ENCODE measurements at places on chromosomes 5 and 9.
A peak's percentile ranks its signal among the peaks of the same experiment; 100 is the strongest.

DNA sequence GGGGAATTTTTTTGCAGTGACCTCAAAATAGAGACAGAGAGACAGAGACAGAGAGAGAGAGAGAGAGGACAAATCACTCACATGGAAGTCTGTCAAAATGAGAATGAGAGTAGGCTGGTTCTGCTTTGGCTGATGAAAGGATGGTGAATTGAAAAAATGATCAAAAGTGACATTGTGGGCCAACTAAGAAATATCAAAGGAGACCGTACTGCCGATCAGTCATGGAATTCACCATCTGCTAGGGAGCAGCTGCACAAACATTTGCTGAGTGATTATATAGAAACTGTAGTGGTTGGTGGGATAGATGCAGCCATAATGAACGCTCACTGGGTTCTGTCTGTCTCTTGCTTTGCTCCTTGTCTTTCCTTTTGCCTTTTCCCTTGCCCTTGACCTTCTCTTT is 476.6 kb upstream of the SGCD start:
- peak; percentile 28 for DNase-seq

DNA sequence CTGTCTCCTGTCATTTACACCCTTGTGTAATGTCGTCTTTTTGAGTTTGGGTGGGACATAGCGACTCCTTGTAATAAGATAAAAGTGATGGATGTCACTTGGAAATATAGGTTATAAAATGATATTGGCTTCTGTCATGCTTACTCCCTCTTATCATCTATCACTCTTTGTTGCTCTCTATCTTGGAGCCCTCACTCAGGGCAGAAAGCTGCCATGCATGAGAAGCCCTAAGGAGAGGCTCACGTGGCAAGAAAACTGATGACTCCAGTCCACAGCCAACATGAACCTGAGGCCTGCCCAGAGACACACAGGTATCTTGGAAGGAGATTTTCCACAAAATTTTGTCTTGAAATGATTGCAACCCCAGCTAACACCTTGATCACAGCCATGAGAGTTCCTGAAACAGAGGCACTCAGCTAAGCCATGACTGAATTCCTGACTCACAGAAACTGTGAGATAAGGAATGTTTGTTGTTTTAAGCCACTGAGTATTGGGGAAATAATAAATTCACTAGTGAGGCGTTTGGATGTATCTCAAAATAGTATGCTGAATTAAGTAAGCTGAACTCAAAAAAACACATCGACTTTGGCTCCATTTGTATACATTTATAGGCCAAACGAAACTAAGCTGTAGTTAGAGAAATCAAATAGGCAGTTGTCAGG is 216.7 kb downstream of the CDH18 start:
- no peak for DNase-seq

DNA sequence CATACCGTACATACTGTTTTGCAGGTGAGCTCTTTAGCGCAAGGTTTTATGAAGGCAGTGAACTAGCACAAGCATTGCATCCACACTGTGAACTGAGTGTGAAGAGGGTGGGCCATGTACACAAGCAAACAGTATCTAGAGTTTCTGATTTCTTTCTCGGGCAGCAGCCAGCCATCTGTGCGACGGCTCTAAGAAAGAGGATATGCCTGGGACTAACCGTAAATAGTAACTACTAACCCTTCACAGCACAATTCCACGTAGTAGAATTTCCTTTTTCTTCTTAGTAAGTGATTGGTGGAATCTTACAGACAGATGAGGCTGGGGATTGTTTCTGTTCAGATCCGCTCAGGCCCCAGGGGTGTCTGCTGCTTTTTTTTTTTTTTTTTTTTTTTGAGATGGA is 89.0 kb downstream of the DRD1 start:
- peak; percentile 22 for DNase-seq

- no peak for DNase-seq
Observed at GRCh38 chr5:135465391-135466122, 13.4 kb upstream of the TIFAB start.

- DNase-seq, result no peak
Observed at GRCh38 chr5:67520161-67520908, 323.7 kb upstream of the CD180 start.

DNA sequence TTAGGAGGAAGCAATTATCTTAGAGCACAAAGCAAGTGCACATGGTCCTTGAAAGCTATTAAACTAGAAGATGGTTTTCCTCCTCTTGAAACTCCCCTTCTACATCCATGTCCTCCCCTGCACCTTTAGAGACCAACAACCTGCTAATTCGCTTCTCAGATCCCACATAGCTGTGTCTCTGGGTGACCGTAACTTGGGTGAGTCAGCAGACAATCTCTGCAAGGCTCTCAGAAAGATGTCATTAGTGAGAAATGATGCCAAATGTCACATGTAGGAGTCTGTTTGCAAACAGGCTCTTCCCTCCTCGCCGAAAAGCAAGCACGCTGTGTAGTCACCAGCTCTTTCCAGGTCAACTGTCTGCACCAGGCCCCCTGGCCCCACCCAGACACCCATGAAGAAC is 291.8 kb downstream of the SLIT3 start:
- no peak for DNase-seq

DNA sequence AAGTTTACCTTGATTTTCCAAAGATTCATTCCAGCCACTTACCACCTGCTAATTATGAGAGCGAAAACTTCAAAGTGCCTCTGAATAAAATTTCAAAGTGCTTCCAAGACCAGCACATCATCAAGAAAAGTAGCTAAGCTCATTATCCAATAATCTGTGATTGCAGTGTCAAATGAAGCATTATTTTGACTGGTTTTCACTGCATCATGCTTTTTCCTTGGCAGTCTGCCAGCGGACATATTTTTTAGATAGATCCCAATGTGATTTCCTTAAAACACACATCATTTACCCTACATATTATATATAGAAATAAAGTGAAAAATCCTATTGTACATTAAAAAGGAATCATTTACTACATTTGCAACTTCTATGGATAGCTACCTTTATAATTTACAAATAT is 508.6 kb upstream of the FAM174A start:
- DNase-seq, result no peak

GRCh38 chr5:37839407-37840052 is at the start of gene GDNF:
Gene GDNF, minus strand, starts transcription at chr5:37840041. Its CDS starts 5,245 bp downstream, at chr5:37834796.
- DNase-seq, result peak; percentile 73

DNA sequence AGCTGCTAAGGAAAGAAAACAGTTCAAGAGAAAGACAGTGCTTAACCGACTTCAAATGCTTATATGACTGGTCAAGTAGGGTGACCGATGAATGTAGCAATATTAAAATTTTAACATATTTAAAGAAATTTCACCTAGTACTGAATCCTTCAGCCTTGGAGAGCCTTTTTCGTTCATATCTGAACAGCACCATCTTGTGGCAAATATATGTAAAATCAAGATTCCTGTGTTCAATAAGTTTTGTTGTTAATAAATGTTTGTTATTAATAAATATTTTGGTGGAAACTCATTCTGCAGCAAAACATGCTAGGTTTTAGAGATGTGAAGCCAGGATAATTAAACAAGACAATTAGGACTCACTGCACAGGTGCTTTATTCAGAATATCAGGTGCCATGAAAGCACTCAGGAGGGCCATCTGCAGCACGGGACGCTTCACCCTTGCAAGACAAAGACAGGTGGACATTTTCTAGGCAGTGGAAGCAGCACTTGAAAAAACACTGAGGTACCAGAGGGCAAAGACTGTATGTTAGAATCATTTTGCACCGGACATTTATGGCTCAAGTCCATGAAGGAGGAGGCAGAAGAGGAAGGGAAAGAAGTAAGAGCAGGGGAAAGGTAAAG is 15.6 kb downstream of the TICAM2 start:
- peak; percentile 47 for DNase-seq

GRCh38 chr5:27472871-27473270 is 434.5 kb upstream of the CDH9 start:
- no peak for DNase-seq

DNA sequence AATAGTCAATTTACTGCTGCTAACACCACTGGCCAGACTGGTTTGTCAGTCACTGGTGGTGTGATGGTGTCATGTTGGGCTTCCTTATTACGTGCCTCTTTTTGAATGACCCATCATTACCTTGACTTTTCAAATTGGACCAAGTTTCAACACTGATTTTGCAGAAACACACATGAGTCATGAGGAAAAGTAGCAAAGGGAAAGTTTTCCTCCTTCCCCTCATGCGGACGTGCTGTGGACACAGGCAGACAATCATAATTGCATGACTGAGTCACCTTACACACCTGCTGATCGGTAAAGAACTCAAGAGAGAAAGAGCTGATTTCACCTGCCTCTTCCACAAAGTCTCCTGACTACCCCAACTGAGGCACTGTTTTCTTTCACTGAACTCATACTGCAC is 324.5 kb downstream of the ARRDC3 start:
- DNase-seq, result peak; percentile 46

DNA sequence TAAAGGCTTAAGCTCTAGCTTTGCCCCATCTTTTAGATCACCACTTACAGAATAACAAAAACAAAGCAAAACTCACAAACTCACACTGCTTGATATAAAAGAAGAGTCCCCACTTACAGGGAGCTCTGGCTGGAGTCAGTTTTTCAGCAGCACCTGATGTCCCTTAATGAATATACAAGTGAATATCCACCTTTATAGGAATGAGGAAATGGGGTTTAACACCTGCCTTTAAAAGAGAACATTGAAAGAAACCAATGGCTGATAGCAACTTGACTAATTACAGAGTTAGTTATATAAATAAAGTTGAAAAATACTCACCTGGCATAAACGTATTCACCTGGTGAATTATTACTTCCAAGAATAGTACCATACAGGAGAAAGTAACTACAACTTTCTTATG is 20.7 kb upstream of the PURA start:
- DNase-seq, result no peak

GRCh38 chr9:32340361-32340760 is 44.1 kb upstream of the ACO1 start:
- no peak for DNase-seq

DNA sequence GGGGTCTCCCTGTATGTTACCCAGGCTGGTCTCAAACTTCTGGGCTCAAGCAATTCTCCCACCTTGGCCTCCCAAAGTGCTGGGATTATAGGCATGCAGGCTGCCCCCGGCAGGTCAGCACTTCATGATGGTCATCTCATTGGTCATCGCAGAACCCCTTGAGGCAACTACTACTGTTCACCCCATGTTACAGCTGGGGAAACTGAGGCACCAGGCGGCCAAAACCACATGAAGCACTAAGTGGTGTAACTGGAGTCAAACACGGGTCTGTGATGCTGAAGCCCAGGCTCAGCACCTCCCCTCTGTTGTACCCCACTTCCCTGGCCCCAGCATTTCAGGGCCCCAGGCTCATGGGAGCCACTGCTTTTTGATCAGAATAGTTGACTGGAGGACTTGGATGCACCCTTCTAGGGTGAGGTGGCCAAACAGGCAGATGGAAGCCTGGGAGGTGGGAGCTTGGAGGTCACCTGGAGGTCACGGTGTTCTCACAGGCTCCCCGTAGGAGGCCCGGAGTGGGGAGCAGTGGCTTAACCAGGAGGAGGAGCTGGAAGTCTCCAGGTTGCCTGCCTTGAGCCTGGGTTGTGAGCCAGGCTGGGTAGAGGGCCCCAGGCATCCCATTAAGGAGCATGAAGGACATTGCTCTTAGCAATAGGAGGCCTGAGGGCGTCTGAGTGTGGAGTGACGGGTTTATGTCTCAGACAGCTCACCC is 57.3 kb upstream of the RPL26L1 start:
- DNase-seq, result no peak

GRCh38 chr9:18855656-18856055 is 177.4 kb downstream of the SAXO1 start:
- DNase-seq, result no peak

DNA sequence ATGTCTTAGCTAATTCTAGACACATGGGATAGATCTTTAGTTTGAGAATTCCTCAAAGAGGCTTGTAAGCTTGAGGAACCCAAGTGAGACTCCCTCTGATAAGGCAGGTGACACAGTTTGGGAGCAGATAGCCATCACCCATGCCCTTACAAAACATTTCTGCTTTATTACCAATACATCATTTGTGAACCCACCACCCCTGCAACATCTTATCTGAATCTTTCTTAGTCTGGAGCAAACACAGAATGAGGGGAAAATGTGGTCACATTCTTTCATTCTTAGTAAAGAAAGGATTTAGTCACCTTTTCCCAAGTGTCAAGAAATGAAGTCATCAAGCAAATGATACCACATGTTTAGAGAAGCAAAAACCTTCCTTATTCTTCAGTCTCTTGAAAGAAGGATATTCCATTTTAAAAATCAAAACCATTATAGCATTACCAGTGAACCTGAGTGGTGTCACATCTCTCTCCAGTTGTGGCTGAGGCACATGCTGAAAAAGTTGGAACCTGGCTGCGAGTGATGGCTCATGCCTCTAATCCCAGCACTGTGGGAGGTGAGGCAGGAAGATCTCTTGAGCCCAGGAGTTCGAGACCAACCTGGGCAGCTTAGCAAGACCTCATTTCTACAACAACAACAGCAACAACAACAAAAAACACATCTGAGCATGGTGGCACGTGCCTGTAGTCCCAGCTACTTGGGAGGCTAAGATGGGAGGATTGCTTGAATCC is 65.9 kb downstream of the PRKACG start:
- DNase-seq, result no peak

- no peak for DNase-seq
Observed at GRCh38 chr9:70859694-70860093, 261.7 kb downstream of the TRPM3 start.

DNA sequence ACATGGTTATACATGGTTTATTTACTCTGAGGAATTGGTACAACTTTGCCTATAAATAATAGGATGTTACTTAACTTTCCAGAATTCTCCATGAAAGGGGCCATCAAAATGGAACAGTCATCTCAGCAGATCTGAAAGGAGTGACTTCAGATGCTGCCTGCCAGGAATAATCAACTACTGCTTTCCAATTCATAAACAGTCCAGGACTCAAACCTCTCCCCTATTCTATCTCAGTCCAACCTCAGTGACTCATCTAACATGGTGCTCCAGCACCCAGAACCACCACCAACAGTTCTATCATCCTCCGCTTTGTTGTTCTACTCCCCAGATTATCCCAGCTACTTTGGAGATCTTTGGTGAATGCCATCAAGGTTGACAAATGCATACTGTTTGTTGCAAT is 221.5 kb upstream of the MPDZ start:
- DNase-seq, result no peak

GRCh38 chr5:115579216-115579615 is 23.1 kb downstream of the TICAM2 start:
- no peak for DNase-seq

DNA sequence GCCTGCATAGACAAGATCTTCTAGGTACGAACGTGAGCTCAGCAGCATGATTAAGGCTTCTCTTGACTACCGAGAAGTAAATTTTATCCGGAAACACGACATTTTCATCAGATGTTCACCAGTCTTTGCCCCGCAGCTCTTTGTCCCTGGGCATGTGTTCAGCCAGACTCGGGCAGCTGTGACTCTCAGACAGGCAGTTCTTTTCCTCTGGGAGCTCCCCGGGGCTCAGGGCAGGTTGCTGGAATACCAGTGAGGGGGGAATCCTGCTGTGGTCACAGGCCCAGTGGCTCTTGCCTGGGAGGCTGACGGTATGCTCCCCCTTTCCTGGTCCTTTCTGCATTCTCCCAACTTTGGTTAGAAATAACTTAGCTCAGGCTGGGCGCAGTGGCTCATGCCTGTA is 186.1 kb downstream of the GNA14 start:
- DNase-seq, result no peak

- DNase-seq, result no peak
Observed at GRCh38 chr5:74394528-74394915, 246.0 kb downstream of the ENC1 start.

GRCh38 chr9:138101444-138102234 is 224.1 kb downstream of the CACNA1B start:
- no peak for DNase-seq

- DNase-seq, result no peak
Observed at GRCh38 chr9:136258786-136259516, 13.3 kb upstream of the QSOX2 start.

- DNase-seq, result no peak
Observed at GRCh38 chr5:78659714-78660113, 11.1 kb upstream of the LHFPL2 start.
